ENCODE measurements at places on chromosomes 11 and 22.
A peak's percentile ranks its signal among the peaks of the same experiment; 100 is the strongest.

DNA sequence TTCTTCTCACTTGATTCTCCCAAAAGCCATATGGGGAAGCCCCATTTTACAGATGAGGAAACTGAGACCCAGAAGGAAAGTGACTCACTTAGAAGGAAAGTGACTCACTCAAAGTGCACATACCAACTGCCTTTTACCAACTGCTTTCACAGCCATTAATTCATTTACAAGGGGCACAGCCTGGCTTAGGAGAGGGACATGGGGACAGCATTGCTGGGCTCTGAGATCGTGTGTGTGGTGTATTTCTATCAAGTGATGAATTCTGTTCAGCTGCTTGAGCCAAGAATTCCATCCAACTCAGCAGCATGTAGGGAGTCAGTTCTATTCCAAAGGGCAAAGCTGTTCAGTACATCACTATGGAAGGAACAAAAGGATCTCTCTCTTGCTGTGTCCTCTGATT, 23.5 kb upstream of the PAK1 start:
- DNase-seq: peak; percentile 32

DNA sequence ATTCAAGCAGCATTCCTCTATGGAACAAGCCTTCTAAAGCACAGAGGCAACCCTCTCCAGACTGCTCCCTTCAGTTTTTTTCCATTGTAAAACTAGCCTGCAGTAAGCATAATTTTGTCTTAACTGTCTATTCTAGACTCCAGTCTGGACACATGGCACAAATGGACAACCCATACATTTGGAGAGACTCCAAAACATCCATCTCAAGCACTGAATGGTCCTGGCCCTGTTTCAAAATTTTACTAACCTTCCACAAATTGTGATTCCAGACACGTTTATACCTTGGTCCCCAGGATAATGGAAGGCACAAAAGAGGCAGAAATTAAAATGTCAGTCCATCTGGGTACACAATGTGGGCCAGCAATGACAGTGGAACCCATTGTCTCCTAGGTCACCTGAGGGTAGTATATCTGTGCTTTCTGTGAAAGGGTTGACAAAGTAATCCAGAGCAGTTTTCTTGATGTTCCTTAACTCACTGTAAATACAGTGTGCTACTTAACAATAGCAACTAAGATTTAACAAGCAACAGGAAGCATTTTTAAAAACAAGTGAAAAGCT, 16.2 kb upstream of the SESN3 start:
- DNase-seq: no peak

DNA sequence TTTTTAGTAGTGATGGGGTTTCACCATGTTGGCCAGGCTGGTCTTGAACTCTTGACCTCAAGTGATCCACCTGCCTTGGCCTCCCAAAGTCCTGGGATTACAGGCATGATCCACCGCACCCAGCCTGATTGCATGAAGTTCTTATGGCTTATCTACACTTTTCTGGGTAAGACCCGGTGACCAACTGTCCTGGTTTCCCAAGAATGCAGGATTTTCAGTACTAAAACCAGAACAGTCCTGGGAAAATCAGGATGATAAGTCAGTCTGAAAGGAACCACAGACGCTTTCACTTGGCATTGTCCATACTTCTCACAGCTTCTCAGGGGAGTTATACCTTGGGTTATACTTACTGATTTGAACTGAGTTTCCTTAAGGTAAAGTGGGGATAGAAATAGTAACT, 1.4 kb upstream of the BPIFC start:
- DNase-seq: no peak

DNA sequence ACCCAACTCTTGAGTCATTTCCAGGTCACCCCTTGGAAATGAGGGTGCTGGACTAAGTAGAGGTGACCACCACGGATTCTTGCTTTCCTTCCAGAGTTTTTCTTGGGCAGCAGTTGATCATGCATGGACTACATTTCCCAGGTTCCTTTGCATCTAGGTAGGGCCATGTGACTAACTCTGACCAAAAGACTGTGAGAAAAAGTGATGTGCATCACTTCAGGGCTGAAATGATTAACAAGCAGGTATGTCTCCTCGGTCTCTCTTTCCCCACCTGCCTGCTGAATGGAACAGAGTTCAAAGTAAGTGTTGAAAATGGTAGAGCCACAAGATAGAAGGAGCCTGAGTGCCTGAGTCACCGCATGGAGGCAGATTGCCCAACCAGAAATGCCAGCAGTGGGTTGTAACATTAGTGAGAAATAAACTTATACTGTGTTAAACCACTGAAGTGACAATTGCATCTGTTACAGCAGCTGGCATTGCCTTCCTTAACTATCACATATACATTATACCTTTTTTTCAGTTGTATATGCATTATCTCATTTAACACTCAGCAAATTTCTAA, 113.5 kb downstream of the MN1 start:
- no peak for DNase-seq

GRCh38 chr11:34337016-34337415, 20.8 kb downstream of the ABTB2 start:
- no peak for DNase-seq

GRCh38 chr11:90884181-90884580, 661.3 kb upstream of the CHORDC1 start:
- no peak for DNase-seq

All from activated CD4-positive, alpha-beta T cell treated with anti-CD3 and anti-CD28 coated beads, Interleukin-2, Interleukin-6, amounts not matched to agents 100 ng/mL and 50 ng/mL, durations not matched to agents 16 hours and 8 hours (primary cell).